ENCODE measurements at places on chromosomes 16 and 17.

DNA sequence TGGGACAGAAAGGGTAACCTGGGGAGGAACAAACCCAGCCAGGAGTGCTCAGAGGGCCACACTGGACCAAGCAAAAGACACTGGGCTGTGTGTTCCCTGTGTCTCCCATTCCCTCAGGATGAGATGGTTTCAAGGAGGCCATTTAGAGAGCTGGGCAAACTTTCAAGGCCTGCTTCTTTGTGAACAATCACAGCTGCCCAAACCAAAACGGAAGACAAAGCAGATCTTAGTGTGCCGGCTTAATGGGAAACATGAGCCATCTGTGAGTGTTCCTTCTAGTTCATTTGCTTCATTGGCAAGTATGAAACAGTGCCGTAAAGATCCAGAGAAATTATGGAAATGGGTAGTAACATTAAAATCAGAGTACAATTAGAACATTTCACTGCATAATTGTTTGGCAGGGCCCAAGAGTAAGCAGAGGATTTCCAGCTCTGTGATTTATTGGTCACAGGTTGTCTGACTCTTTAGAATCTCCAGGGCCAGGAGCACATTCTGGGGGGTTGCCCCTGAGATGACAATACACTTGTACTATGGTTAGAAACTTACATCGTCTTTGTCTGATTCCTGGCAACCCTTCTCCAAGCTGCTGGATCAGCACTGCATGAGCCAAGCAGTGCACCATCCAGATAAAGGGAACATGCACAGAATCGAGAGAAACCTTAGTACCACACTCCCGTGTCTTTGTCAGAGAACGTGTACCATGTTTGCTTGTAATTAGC, 412.1 kb downstream of the RBFOX1 start:
- DNase-seq: no peak

GRCh38 chr17:81607431-81607830, 29.5 kb downstream of the NPLOC4 start:
- no peak for DNase-seq

DNA sequence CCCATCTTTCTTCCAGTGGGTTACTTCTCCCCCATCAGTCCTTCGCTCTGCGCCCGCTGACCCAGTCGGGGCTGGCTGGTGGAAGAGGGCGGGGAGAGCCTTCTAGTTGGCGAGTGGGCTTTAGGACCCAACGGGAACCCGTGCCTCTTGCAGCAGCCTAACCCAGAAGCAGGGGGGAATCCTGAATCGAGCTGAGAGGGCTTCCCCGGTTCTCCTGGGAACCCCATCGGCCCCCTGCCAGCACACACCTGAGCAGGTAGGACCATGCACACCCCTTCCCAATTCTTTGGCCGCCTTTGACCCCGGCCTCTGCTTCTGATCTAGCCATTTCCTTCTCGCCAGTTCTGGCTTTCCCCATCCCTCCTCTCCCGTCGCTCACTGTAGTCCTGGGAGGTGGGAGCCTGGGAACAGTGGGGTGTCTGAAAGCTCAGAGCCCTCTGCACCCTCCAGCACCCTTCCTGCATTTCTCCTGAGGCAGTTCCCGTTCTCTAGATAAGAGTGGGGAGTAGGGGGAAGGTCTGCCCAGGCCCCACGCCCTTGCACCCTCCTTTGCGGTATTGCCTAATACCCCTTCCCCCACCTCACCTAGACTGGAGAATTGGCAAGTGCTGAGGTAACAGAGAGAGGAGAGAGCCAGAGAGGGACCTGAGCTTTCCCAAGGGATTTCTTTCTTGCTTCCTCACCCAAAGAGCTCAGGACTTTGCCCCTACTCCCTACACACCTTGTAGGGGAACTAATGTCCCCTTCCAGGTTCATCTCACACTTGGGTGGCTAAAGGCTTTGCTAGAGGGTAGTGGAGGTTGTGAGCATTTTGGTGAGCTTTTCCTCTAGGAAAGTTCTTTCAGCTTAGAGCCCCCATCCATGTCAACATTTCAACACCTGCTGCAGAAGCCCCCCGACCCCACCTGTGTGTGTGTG, at the start of gene RARA:
RARA (plus strand) TSS at position 150 of the 918 bp plus-strand sequence. CDS start 22,039 bp downstream, outside the sequence.
- DNase-seq: peak; percentile 39

DNA sequence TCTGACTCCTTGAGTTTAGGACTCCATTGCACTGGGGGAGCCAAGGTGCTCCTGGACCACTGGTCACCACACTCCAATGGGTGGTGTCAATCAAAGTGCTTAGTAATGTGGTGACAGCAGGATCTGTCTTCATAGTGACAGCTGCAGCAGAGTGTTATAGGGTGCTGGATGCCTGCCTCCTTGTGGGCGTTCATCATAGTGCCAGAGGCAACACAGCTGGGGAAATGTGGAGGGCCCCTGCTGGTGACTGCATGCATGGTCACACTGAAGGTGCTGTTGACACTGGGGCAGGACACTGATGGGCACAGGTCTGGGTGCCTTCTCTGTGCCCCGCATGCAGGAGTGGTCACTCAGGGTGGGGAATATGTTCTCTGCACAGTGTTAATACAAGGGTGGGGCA, 177.5 kb upstream of the CDH8 start:
- no peak for DNase-seq

DNA sequence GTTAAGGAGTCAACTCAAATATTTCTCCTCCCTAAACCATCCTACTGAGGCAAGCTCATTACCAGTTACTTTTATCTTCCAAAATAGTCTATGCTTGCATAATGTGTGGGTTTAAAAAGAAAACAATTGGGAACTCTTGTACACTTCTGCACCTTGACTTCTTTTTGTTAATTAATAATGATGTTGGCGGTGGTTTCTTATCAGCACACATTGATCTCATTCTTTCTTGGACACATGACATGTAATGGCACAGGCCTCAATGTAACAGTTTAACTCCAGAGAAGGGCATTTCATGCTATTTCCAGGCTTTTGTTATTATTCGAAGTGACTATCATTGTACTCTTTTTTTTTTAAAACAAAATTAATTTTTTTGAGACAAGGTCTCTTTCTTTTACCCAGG, 7.8 kb downstream of the PLCG2 start:
- no peak for DNase-seq

DNA sequence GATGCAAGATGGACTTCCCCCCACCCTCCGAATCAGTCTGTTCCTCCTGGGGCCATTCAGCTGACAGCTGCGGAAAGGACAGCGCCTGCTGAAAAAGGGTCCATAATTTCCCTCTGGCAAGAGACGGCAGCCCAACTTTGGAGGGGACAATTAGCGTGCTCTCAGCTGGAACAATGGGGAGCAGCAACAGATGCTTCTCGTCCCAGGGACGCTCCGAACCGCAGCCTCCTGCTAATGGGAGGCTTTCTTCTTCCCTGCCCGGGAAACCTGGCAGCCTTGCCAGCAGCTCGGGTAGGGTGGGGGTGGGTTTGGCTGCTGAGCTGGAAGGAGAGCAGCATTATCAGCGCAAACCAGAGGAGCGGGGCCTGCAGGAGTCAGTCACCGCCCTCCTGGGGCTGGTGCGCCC, 500.0 kb upstream of the SALL1 start:
- peak; percentile 98 for DNase-seq

DNA sequence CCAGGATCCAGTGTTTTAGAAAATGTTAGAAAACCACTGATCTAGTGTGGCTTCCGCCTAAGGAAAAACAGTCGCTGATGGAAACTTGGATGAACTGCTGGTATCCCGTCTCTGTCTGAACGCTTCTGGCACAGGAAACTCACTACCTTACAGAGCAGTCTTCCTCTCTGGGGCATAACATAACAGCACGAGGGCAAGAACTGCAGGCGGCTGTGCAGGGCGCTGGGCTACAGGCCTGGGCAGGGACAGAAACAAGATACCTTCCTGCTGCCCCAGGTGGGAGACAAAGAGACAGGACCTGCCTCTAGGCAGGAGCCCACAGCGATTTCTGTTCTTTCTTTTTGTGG, 10.5 kb downstream of the MXRA7 start:
- no peak for DNase-seq

DNA sequence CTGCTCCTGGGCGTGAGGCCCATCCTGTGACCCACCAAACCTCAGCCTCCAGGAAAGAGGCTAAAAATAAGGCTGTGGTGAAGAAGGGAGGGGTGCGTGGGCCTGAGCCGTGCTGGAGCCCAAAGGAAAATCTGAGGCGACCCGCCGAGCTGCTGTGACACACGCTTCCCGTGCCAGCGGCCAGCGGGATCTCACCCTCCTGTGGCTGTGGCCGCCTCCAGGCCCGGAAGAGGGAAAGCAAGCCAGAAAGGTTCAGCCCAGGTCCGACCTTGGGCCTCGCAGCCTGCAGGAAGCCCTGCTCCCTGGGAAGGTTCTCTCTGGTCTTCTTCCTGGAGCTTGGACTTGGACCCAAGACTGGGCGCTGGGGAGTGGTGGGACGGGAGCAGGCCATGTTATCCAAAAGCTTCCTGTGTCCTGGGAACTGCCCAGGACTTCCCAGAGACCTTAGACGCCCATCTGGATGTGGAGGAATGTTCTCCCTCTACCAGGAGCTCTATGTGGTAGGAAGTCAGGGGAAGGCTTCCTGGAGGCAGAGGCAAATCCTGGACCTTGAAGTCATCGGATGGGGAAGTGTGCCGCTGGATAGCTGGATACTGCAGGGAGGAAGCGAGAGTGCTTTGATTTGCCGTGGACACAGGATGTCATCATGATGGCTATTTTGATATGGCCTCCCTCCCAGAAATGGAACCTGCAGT, 11.4 kb downstream of the SPNS2 start:
- DNase-seq: no peak

DNA sequence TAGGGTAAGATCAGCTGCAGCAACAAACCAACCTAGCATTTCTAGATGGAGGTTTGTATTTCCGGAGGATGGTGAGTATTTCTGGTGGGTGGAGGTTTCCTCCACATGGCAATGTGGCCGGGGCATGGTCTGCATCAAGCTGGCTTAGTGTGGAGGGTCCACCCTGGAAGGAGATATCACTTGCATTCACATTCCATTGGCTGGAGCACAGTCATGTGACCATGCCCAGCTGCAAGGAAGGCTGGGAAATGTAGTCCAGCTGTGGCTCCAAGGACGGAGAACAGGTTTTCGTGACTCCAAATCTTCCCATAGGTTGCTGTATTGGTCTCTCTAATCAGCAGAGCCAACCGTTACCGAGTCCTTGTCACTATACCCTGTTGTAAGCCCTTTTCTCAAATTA, 68.7 kb downstream of the RAI1 start:
- DNase-seq: peak; percentile 25

DNA sequence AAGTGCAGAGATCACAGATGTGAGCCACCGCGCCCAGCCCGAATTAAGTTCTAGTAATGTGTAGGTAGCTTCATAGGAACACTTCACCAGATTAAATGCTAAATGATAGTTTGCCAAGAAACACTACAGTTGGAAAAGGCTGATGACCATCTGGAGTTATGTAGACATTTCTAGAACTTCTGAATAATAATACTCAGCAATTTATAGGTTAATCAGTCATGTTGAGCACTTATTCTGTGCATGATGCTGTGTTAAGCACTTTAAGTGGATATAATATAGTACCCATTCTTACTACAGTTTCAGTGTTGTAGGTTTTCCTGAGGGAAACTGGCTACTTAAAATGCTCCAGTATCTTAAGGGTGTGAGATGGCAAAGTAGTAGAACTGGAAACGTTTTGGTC, 45.2 kb downstream of the NUP93 start:
- no peak for DNase-seq

DNA sequence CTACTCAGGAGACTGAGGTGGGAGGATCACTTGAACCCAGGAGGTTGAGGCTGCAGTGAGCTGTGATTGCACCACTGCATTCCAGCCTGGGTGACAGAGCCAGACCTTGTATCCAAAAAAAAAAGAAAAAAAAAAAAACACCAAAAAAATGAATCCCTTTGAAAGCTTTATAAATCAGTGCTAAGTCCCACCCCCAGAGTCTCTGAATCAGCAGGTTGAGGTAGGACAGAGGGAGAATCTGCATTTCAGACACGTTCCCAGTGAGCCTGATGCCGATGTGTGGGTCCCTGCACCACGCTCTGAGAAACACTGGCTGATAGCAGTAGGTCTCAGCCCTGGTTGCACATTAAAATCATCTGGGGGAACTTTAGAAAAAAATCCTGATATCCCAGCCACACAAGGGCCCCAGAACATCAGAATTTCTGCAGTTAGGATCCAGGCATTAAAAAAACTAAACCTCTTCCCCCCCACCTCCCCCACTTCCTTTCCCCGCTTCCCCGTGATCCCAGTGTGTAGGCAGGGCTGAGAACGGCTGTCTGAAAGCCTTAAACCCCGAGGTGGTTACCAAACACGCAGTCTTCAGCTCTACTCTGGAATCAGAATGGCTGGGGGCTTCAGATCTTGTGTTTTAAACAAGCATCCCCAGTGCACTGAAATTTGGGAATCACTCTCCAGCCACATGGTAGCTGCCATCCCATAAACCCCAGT, 27.3 kb upstream of the GPRC5B start:
- no peak for DNase-seq

DNA sequence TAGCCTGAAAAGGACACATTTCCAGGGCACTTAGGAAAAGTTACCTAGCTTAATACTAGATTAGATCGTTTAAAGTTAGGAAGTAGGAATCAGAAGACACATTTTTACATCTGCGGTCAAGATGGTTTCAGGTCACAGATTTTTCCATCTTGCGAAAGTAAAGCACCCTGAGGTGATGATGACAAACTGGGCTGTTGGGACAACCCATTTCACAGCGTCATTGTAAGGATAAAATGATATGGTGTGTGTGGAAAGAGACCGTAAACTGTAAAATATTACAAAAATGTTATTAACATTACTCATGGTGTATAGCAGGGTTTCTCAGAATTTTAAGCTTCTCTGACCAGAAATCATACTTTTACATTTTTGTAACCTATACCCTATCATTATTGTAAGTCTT, 10.1 kb upstream of the MAP2K6 start:
- DNase-seq: no peak

DNA sequence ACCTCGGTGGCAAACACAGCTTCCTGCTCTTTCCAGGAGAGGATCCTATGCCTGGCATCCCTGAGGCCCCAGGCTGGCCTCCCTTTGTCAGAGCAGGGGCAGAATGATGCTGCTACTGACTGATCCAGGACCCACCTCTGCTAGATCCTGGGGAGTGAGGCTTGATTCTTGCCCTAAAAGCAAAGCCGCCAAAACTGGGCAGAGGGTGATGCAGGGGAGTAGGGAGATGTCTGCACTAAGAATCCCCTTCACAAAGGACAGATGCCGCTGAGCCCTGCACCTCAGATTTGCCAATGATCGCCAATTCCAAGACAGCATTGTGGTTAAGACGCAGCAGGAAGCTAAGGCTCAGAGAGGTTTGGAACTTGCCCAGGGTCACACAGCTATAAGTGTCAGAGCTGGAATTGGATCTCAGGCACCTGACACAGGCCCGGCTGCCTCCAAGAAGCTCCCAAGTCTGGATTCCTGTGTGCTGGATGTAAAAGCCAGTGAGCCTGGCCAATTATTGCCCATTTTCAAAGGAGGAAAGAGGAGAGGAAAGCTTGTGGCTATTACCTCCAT, 60.7 kb upstream of the TNRC6C start:
- no peak for DNase-seq

- DNase-seq: no peak
Observed at GRCh38 chr16:74942566-74942965, 42.4 kb downstream of the WDR59 start.

GRCh38 chr16:11203111-11203623, 52.8 kb downstream of the SOCS1 start:
- DNase-seq: no peak
